ENCODE measurements at places on chromosomes 3 and 15.

GRCh38 chr3:182999767-183000166 is 19.4 kb upstream of the DCUN1D1 start:
- DNase-seq: no peak

DNA sequence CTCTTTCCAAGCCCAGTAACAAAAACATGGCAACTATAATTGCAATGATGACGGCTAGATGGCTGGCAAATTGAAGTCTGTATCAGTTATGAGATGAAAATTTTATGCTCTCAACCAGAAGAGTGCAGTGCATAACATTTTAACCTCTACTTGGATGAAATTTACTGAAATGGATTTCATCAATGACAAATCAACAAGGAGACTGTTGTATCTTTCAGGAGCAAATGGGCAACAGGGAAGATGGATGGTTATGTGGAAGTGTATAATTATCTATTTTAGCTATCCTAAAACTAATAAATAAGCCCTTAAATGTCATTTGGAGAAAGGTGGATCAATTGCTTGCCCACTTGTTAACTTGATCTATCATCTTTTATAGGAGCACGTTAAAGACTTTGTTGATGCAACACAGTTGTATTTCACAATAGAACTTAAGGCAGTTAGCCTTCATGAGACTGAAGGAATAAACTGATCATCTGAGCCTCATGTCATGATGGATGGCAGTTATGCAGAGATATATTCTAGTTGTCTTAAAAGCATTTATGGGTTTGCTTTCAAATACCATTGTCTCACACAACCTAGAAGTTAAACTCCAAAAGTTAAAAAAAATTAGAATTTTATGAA is 315.1 kb upstream of the TBC1D5 start:
- DNase-seq: no peak

DNA sequence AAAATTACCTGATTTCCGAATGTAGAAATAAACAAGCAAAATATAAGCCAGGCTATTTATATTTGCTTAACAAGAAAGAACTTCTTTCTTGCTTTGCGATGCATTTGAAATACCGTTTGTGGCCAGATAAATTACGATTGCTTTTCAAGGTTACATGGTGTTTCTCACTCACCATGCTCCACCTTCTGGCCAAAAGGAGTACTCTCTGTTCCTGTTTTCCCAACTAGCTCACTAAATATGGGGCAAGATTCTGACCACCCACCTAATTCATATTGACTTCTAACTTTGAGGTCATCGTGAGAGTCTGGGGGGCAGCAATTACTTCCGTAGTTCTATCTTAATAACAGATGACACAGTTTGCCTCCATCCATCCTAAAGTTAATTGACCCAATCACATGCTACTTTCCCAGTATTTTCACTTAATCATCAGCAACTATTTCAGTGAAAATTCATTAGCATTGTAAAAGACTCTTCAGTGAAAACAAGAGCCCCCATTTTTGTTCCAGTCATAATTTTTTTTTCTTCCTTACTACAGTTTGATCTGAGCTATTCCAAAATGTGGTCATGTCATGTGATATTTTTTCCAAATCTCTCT is 25.9 kb downstream of the ACP3 start:
- peak; percentile 23 for DNase-seq

DNA sequence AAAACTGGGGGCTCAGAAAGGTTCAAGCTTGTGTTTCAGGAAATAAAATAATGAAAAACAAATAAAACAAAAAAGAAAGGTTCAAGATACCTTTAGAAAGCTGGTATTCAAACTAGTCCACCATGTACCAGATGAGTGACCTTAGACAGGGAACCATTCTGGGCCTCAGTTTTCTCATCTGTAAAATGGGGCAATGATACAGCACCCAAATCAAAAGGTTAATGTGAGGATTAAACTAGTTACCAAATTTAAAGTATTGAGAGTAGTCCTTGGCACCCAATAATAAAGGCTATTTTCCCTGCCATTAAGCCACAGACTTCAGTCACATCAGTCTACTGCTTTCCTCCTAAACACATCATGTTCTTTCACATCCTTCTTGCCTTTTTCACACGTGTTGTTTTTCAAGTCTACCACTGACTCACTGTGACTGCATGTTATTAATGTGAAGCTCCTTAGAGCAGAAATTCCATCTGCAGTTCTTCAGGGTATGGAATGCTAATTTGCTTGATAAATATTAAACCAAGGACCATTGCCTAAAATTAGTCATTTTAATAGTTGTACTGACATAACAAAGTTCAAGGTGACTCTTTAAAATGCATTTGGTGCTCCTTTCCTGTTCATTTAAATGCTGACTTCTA is 19.9 kb downstream of the TAMM41 start:
- no peak for DNase-seq

DNA sequence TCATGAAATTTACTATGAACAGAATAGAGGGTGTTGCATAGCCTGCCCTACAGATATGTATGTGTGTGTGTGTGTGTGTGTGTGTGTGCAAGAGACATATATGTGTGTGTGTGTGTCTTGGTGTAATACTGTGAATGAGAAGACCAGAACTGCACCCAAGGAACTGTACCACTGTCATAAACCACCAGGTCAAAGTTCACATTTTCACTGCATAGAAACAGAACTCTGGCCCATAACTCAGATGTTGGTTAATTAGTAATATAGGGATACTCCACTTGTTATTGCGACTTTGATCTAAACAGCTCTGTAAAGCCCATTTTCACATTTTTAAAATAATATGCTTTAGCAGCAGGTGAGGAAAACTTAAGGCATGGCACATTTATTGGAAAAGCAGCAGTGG is 111.8 kb downstream of the IGF2BP2 start:
- DNase-seq: no peak

DNA sequence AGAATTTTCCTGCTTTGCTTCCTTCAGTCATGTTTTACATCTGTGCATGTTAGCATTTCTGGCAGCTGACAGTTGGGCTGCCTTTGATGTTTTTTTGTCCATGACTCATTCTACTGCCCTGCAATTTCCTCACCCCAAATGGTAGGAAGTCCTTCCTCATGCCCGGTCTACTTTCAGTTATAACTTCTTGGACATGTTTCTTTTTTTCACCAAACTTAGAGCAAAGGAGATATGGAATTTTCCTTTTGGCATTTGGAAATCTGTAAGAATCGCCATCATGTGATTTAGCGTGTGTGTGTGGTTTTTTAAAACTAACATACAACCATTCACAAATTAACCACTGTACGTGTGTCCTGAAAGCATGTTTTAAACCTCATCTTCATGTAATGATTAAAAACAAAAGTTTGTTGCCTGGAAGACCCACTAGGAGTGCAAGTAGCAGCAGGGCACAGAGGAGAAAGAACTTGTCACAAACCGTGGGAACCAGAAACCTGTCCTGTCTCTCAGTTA is 430.7 kb upstream of the CFAP20DC start:
- peak; percentile 18 for DNase-seq

DNA sequence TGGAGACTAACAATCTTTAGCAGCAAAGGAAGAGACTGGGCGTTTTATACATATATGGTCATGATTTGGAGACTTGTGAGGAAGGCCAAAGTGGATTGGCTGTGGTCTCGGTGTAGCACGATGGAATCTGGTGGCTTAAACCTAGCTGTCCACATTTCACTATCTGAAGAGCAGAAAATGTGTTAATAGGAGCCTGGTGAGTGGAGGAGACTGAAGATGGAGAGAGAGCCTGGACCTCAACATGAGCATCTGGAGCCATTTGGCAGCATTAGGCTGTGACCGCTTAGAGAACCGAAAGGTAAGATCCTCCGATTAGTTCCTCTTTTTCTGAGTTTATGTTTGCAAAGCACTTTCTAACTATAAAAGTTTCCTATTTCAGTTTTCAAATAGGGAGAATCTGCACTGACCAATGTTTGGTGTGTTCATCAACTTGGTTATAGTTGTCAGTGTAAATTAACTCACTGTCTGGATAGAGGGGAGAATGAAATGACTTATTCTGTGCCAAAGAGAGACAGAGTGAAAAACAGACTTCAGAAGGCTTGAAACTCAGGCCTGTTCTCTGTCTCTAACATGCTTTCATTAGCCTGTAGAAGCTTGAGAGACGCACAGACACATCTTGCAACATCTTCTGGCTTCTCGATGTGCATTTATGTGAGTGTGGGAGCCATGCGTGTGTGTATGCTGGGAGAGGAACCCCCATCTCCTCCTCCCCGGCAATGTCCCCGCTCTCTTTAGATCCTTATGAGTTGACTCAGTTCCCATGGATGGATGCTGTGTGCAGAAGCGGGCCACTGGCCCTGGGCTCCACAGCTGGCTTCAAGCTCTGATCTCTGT is 244.7 kb upstream of the TBL1XR1 start:
- no peak for DNase-seq

GRCh38 chr3:8959668-8960067 is 3.6 kb downstream of the RAD18 start:
- no peak for DNase-seq

DNA sequence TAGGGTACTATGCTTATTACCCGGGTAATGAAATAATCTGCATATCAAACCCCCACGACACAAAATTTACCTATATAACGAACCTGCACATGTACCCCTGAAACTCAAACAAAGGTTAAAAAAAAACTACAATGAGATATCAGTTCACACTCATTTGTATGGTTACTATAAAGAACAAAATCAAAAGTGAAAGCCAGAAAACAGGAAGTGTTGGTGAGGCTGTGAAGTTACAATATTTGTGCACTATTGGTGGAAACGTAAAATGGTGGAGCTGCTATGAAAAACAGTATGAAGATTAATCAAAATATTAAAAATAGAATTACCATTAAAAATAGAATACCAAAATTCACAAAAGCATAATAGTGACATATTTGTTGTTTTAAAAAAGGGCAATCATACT is 128.9 kb downstream of the ZIC1 start:
- no peak for DNase-seq

- DNase-seq: no peak
Measured at GRCh38 chr3:26535151-26535550, 87.4 kb upstream of the LRRC3B start.

DNA sequence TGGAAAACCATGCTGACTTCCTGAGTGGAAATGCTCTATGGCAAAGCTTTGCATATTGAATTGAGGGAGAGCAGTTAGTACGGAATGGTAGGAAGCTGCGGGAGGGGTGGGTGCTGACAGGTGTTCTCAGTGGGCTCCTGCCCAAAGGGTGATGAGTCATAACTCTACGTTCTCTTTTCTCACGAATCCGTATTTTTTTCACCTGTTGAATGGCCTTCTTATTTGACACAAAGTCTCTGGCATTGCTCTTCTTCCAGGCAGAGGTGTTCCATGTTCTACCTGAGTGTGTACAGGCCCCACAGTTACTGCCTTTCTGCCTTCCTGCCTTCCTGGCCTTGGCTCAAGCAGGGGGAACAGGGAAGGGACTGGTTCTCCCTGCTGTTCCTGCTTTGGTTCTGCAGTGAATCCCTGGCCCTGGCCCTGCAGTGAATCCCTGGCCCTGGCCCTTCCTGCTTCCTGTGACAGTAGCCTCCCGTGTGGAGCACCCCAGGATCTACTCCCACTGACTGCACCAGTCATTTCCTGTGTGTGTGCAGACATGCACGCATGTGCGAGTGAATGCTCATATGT is 31.9 kb downstream of the TRAK1 start:
- DNase-seq: no peak

DNA sequence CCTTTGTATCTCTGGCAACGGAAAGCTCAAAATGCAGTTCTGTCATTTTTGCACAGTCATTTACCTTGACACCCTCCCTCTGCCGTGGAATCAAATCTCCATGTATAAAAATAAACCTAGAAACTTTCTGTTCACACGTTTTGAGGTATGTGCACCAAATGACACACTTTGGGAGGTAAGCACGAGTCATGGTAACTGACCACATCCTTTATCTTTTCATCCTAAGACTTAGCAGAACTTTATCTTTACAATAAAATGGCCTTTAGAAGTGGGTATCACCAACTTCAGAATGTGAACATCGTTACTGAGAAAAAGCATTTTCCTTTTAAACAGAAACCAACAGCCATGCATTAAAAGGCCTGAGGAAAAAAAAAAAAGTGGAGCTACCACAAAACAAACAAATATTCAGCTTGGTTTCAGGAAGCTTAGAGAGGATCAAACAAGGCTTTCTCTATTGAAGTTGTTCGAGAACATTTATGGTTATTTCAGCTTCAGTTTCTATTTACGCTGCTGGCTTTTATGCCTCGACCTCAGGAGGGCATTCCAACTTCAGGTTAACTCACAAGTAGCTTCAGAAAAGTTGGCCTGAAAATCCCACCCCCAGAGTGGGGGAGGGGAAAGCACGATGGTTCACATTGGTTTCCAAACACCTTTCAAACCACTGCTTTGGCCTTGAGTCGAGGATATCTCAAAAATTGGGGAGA is 171.1 kb upstream of the ICE2 start:
- peak; percentile 60 for DNase-seq

DNA sequence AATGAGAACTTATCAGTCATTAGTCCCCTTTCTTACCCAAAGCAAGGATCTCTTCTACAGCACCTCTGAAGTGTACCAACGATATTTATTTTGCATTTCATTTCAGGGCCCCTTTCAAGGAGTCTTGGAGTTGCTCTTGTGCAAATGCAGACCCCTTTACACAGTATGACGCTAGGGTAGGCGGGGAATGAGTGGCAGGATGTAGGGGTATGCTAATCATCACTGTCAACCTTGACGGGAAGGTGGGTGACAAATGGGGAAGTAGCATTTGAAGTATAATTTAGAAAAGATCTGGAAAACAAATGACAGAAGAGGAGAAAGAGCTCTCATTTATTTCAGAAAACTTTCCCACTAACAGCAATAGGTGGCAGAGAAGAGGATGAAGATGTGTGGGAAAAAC is 94.4 kb downstream of the LRRN1 start:
- no peak for DNase-seq

DNA sequence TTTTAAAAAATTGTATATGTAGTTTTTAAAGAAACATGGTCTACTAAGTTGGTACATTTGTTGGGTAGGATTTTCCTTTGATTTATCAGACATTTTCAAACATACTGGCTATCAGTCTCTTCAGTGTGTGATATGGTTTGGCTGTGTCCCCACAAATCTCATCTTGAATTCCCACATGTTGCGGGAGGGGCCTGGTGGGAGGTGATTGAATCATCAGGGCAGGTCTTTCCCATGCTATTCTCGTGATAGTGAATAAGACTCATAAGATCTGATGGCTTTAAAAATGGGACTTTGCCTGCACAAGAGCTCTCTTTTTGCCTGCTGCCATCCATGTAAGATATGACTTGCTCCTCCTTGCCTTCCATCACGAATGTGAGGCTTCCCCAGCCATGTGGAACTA is 121.9 kb downstream of the ABI3BP start:
- no peak for DNase-seq

GRCh38 chr3:78507196-78507984 is 1260.4 kb downstream of the ROBO1 start:
- no peak for DNase-seq

DNA sequence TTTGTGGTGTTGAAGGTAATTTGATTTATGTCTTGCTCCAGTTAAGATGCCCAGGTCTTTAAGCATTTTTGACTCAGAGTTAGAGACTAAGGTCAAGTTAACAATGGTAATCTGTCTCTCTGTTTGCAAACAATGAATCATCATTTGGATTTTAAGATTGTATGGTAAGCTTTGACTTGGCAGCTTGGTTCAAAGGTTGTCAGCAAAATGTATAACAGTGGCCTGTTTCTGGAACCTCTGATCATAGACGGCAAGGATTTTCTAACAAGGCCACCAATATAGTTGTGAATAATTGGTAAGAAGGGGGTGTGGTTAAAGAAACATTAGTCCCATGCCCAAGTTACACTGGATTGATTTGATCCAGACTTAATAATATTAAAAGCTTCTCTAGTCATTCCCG is 775.2 kb upstream of the GOLIM4 start:
- no peak for DNase-seq
